ENCODE measurements at places on chromosomes 11 and 22.
A peak's percentile ranks its signal among the peaks of the same experiment; 100 is the strongest.

- DNase-seq, result peak; percentile 90
Observed at GRCh38 chr11:12430954-12431595, 53.7 kb downstream of the PARVA start.

DNA sequence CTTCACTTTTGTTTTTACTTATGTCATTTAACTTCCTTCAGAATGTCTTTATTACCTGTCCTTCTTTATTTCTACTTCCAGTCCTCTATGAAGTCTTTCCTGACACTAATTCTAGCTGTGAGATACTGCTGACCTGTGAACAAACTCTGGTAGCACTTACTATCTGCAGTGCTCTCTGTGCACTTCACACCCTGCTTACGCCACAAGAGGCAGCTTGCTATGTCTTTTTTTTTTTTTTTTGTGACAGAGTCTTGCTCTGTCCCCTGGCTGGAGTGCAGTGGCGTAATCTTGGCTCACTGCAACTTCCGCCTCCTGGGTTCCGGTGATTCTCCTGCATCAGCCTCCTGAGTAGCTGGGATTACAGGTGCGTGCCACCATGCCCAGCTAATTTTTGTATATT is 10.7 kb downstream of the STIM1 start:
- no peak for DNase-seq

DNA sequence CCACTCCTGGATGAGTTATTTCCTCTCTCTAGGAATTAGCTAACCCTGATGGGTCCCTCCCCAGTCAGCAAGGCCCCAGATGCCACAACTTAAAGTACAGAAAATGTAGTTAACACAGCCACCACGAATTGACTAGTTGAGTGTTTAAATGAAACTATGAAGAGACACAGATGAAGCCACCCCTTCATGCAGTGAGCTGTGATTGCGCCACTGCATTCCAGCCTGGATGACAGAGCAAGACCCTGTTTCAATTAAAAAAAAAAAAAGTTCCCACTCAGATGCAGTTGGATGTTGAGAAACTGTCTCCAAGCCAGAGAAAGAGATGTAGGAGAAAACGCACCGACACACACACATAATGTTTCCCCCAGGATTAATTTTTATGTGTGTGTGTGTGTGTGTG is 53.3 kb downstream of the SCN3B start:
- no peak for DNase-seq

DNA sequence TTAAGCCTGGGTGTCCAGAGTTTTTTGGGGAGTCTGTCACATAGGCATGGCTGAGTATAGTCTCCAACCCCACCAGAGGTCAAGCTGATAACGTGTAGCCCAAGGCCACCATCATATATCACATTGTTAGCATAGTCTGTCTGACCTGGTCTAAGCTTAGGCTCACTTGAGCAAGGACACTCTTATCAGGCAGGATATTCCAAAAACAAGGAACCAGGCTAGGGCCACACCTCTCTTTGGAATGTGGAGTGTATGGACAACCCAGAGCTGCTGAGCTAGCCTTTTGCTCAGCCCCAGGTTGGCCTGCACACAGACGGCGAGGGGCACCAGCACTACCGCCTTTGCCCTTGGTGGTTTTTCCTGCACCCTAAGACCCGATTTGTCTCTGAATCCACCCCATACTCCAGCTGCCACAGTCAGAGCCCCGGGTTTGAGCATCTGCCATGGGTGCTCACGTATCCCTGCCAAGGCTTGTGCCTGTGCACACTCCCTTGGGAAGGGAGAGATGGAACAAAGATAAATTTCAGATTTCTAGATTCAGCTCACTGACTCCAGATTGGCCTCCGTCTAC is 7.2 kb downstream of the SNAP29 start:
- no peak for DNase-seq

- no peak for DNase-seq
Observed at GRCh38 chr11:74681686-74682651, 49.3 kb downstream of the CHRDL2 start.

DNA sequence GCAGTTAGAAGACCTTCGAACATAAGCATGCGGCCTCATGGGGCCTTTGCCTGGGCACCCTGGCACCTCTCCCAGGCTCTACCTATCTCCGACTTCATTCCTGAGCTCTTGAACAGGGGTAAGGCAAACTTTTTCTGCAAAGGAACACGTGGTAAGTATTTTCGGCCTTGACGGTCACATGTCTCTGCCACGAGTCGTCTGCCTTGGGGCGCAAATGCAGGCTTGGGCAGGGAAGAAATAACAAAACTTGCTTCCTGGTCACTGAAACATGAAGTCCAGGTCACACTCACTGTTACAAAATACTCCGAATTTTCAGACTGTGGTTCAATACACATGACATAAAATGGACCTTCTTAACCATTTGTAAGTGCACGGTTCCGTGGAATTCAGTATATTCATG is 3.4 kb upstream of the ASCL2 start:
- no peak for DNase-seq

GRCh38 chr11:14106303-14107049 is 144.0 kb downstream of the SPON1 start:
- no peak for DNase-seq

DNA sequence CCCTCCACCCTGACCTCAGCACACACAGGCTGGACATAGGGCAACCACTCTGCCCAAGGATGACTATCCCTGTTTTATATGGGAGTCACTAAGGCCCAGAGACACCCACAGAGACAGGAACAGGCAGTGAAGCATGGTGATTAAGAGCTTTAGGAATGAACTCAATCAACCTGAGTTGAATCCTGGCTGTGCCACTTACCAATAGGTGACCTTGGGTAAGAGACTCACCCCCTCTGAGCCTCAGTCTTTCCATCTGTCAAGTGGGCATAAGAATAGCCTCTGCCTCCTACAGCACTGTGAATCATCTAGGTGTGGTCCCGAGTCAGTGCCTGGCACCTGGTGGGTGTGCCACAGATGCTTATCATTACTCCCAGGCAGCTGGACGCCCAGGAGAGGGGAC is 6.8 kb downstream of the CRYBB1 start:
- DNase-seq, result no peak

GRCh38 chr11:103735497-103736032 is 300.9 kb upstream of the DDI1 start:
- DNase-seq, result no peak

- no peak for DNase-seq
Observed at GRCh38 chr11:86446163-86446923, 71.7 kb downstream of the CCDC81 start.

GRCh38 chr22:44968736-44969135 is 41.1 kb downstream of the PHF21B start:
- no peak for DNase-seq

DNA sequence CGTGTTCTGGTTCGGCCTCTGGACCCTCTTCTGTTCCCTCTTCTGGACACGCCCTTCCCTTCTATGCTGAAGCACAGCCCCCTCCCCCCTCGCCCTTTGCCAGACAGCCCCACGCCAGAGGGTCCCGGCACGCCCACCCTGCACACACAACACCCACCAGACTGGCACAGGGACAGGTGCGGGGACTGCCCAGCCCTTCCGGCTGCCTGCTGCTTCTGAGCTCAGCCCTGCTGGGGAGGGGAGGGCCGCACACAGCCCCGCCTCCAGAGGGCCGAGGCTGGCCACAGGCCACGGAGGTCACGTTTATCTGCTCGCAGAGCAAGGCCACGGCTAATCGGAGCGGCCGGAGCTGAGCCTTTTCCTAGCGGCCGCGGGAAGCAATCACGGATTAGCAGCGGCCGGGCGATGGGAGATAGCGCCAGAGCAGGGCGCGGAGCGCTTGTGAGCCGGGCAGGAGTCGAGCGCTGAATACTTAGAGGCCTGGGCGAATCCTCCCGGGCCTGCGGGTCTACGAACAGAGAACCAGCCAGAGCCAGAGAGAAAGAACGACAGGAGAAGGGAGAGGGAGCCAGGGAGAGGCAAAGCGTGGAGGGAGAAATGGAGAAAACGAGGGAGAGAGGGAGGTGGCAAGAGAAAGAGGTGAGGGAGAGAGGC is 21.5 kb downstream of the OTUB1 start:
- DNase-seq, result no peak

DNA sequence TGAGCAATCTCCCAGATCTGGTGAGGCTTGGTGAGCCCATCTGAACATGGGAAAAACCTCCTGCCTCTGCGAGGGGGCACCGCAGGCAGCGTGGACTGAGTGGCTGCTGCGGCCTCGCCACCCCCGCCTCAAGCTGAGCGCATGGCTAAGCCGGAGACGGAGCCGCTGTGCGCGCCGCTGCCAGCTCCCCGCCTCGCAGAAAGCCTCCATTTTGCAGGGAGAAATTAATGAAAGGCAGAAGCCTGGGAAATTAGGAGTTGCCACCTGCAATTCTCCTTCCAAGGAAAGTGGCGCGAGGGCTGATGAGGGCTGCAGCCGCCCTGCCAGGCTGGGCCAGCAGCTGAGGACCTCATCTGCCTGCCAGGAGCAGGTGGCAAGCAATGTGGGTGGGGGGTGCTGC is 35.6 kb upstream of the TCF20 start:
- no peak for DNase-seq

DNA sequence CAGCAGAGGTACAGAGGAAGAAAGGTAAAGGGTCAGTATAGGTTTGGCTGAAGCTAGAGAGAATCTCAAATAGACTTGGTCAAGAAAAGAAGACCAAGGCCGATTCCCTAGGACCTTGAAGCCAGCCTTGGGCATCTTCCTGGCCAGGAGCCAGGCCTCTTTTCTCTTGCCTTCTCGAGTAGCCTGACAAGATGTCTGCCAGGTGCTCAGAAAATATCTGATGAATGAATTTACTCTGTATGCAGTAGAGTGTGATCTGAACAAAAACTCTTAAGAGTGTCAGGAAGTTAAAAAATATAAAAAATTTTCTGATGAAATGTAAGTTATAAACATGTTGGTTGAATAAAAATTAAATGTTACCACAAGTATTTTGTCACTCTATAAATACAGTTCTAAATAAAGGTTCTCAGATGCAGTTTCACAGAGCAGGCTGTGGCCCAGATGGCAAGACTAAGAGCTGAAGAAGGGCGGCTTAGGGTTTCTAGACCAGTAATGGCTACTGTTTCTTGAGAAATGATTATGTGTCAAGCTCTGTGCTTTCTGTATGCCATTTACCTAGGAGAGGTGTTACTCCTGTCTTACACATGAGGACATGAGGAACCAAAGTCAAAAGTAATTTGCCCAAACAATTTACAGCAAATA is 98.1 kb downstream of the ATXN10 start:
- DNase-seq, result no peak

GRCh38 chr22:49333206-49333605 is 494.5 kb downstream of the BRD1 start:
- DNase-seq, result no peak

- no peak for DNase-seq
Observed at GRCh38 chr22:31425331-31426050, 26.1 kb downstream of the DRG1 start.

GRCh38 chr11:115677190-115677589 is 173.0 kb upstream of the CADM1 start:
- no peak for DNase-seq

DNA sequence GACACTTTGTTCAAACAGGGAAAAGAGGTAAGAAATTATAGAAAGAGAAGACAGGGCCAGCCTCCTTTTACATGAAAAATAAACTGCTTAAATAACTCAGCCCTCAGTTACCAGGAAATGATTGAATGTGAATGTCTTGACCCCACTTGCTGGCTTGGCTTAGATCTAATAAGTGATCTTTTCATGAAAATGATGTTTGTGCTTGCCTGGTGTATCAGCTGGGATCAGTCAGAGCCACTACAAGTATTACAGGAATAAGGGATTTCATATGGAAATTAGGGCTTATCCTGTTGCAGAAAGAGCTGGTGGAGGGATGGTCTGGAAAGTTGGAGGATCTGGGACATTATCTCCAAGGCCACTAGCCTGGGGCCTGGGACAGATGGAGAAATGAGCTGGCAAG is 51.8 kb downstream of the COMMD9 start:
- DNase-seq, result no peak

- no peak for DNase-seq
Observed at GRCh38 chr11:12091956-12092558, 18.3 kb upstream of the MICAL2 start.

GRCh38 chr22:43449205-43449830 is 37.5 kb downstream of the MPPED1 start:
- peak; percentile 51 for DNase-seq

DNA sequence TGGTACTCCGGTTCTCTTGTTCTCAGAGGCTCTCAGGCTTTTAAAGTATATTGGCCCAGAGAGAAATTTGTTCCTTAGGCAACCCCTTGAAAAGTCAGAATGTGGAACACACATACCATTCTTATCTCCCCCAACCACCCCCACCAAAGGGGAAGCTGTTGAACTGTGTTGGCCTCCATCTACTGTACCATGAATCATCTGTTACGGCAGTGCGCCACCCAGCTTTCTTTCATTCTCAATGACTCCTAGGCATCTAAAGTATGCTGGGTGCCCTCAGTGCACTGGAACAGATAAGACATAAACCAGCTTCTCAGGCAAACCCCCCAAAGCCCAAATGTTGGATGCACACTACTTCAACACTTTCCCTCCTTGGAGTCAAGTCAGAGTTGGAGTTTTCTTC is 696.2 kb upstream of the TENM4 start:
- no peak for DNase-seq

GRCh38 chr11:36345084-36345511 is 49.0 kb downstream of the PRR5L start:
- DNase-seq, result no peak

DNA sequence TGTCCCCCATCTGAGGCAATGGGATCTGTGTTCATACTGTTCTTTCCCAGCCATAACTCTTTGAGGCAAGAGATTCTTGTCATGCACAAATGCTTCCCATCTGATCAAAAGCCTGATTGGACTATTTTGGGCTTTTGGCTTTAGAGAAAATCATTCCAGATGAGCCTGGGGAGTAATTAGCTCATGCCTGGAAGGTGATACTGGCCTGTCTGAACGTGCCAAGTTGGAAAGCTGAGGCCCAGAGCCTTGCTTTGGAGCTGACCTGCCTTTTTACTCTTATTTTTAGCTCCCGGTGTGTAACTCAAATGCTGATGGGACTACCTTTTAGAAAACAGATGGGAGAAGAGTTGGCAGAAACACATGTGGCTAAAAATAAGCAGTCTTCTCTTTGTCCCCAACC is 105.0 kb downstream of the DBX1 start:
- DNase-seq, result peak; percentile 36

DNA sequence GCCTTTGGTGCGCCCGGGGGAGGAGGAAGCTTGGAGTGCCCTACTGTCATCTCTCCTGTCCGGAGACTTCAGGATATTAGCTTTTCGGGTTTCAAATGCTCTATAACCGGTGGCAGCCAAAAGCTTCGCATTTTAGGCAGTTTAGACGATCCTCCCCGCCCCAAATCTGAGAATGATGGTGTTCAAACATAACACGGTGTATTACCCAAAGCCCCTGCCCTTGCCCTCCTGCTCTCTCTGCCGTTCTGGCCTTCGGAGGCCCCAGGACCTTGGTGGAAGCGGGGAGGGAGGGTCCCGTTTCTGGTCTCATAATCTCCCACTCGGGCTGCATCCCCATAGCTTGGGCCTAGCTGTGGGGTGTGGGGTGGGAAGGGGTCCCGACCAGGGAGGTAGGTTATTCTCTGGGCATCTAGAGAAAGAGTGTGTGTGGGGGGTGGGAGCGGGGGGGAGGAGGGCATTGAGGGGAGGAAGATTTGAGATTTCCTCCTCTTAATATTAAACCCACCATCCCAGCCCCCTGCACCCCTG is 2.3 kb downstream of the PKNOX2 start:
- DNase-seq, result no peak

Measured in RWPE1 (cell line).